ENCODE measurements at places on chromosomes 2 and 18. TPM values are rescaled to one million over a fixed set of nuclear protein-coding genes. Genes with fewer than 3 reads are reported as not detected.

Gene NT5DC4
- not detected for polyA plus RNA-seq

Gene DSG1
- polyA plus RNA-seq: not detected

Gene ELOA2
- not detected for polyA plus RNA-seq

Gene ATP6V1B1
- polyA plus RNA-seq: not detected

Gene CRYGD
- not detected for polyA plus RNA-seq

Gene HNMT
- not detected for polyA plus RNA-seq
